Sigmoid colon (tissue), 7 donors: ENCODE measurements at places on chromosomes 7 and 10. TPM values are rescaled to one million over a fixed set of nuclear protein-coding genes. Genes with fewer than 3 reads are reported as not detected.

DNA sequence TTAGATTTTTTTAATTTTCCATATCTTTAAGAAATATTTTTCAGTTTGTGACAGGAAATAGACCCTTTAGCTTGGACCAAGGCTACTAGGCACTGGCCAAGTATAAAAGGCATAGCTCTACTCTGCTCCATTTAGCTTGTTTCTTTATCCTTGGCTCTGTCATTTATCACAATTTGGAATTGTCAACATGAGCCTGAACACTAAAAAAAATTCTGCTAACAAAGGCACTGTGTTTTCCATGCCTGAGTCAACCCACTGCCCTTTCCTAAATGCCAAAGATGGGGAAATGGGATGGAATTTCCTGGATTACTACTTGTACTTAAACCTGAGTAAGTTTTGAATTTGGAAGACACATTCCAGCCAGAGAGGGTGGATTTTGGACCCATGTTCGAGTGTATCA, 128.4 kb downstream of the NSUN6 start:
- DNase-seq: no peak

The GJD4 gene
- total RNA-seq: not detected

GRCh38 chr10:98224509-98224908, 43.5 kb downstream of the LOXL4 start:
- no peak for DNase-seq

- no peak for DNase-seq
Observed at GRCh38 chr7:87154166-87154565, 1.9 kb downstream of the DMTF1 start.

The PTF1A gene
- total RNA-seq: not detected

DNA sequence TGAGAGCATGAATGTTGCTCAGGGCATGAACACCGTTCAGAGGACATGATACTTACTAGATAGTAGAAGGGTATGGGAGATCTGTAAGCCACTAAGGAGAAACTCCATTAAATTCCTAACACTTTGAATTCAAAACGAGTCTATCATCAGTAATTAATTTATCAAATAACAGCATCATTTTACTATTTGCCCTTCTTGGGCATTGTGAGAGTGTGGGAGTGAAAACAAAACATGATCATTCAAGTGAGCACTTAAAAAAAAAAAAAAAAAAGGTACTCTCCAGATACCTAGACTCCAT, 20.5 kb upstream of the ASB15 start:
- DNase-seq: no peak

- DNase-seq: no peak
Observed at GRCh38 chr10:128035557-128035973, 90.7 kb downstream of the MKI67 start.

The SEMA3A gene
- total RNA-seq: 57.3 TPM

GRCh38 chr10:133336577-133337369, at the start of gene CALY:
TSS of gene CALY (minus strand) at chr10:133336896. CDS start at chr10:133328989, 7,907 bp downstream.
- no peak for DNase-seq

The PDE6C gene
- not detected for total RNA-seq

DNA sequence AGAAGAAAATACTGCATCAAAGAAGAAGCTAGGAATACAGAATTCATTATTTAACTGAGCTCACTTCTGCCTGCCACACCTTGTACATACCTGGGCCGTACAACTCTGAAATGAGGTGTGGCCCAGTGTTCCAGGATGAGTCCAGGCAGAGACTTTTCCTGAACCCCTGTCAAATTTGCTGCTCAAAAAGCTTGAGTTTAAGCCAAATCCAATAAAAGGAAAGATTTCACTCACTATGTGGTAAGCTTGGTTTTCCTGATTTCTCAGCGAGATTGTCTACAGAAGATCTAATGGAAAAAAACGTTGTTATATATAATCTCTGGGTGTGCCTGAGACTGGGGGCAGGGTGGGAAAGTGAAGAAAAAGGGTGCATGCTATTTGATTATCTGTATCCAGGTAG, 72.1 kb upstream of the EGFR start:
- no peak for DNase-seq

The NAT16 gene
- total RNA-seq: not detected

The ZNF488 gene
- total RNA-seq: not detected

- DNase-seq: no peak
Observed at GRCh38 chr10:24394461-24395190, 185.7 kb downstream of the KIAA1217 start.

DNA sequence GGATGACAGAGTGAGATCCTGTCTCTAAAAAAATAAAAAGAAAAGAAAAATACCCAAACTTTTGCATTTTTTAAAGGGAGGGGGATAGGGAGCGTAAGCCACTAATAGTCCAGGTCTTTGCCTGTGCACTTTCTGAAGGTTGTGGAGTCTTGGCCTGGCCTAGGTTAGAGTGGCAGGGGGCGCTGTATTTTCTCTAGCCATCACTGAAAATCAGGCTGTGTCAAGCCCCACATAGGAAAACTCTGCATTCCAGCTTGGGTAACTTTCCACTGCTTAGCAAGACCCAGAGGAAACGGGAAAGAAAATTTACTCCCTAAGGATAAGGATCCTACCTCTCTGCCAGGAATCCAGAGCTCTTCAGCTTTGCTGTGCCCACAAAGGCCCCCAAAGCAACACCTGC, 10.5 kb upstream of the PAX4 start:
- DNase-seq: no peak

DNA sequence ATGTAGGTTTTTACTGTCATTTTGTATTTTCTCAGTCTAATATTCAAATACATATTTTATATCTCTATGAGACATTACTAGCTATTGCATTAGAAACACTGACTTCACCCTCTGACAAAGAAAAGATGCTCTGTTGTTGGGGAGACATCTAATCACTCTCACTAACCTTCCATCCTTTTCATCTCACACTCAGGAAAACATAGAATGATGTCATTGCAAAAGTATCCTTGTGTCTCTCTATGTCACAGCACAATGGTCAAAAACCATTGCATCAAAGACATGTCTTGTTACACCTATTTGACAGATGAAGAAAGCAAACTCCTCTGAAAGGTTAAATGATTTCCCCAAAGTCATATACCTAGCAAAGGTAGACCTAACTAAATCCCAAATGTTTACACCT, 231.3 kb upstream of the PTN start:
- DNase-seq: no peak

The OR2A1 gene
- 0.36 TPM for total RNA-seq

The AMPH gene
- total RNA-seq: 37.9 TPM

The CHST15 gene
- total RNA-seq: 42.5 TPM

- no peak for DNase-seq
Observed at GRCh38 chr10:73376679-73377078, 18.0 kb upstream of the CFAP70 start.

DNA sequence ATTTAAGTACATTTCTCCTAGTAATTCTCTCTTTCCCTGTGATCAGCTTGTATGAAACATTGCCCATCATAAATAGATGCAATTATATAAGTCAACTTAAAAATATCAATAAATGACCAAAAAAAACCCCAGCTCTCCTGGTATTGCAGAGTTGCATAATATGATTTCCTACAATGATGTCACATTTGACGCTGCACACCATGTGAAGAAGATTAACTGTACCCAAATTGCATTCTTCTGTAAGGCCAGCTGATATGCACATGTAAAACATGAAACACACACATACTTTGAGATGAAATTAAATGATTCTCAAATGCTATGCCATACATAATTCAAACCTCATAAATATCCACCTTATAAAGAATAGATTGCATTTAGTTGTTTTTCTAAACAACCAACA, 115.5 kb downstream of the AGMO start:
- no peak for DNase-seq

DNA sequence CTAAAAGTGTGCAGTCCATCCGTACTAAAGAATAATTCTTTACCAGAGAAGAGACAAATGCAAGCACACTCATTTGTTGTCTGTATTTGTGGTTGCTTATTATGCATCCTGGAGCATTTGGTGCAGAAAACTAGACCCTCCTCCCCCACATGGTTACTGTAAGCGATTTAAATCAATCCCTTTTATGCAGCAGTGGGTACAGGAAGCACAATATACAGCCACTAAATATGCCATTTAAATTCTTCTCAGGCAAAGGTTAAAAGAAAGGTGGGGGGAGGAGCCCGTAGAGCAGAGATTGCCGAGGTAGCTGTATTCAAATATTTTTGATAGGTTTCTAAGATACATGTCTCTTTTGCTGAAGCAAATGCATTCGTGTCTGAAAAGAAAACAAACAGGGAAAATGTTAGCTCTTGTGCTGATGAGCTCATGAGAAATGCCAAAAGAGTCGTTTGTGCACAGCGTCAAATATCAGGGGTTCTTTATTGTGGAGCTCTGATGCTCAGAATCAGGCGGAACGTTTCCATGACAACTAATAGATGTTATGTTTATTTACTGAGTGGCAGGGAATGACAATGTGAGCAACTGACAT, 131.3 kb upstream of the NPVF start:
- DNase-seq: no peak

DNA sequence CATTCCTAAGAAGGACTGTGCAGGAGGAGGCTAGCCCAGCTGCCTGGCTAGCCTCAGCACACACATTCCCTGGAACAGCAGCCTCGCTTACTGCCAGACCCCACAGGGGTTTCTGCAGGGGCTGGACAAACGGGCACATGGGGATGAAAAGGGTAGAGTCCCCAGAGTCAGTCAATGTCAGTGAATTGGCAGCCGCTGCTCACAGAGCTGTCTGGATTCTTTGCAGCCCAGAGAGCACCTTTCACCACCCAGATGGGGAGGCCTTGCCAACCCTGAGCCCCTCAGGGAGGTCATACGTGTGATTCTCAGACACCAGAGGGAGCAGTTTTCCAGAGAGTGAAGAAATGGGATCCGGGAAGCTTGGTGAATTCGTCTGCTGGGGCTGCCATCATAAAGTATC, 143.3 kb downstream of the KCNMA1 start:
- no peak for DNase-seq

DNA sequence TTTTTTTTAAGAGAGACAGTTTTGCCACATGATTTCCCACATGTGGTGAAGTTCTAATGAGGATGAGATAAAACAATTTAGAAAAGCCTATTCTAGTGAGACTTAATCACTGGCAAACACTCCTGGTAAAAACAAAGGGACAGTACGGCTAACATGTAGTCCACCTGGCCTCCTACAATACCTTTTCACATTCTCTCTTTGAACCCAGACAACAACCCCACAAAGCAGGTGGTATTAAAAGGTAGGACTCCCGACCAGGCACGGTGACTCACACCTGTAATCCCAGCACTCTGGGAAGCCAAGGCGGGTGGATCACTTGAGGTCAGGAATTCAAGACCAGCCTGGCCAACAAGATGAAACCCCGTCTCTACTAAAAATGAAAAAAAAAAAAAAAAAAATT, 12.4 kb downstream of the PARD3 start:
- no peak for DNase-seq

- peak; percentile 100 for DNase-seq
Observed at GRCh38 chr10:110919349-110919931, at the start of gene SHOC2. TSS of gene SHOC2 (plus strand) at chr10:110919604. CDS start at chr10:110964359, 44,755 bp downstream.

DNA sequence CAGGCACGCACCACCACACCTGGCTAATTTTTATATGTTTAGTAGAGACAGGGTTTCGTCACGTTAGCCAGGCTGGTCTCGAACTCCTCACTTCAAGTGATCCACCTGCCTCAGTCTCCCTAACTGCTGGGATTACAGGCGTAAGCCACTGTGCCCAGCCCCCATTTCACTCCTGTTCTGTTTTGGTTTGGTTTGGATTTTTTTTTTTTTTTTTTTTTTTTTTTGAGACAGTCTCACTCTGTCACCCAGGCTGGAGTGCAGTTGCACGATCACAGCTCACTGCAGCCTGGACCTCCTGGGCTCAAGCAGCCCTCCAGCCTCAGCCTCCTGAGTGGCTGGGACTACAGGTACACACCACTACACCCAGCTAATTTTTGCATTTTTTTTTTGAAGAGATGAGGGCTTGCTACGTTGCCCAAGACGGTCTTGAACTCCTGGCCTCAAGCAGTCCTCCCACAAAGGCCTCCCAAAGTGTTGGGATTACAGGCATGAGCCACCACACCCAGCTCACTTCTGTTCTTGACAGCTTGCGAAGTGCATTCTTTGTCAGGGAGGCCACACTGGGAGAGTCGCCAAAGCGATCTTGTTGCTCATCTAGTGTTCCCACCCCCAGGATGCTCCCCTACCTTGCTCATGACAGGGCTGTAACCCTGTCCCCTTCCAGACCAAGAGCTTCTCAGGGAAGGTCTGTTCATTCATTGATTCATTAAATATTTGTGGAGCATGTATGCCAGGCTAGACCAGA, 229.1 kb downstream of the CUX1 start:
- no peak for DNase-seq

DNA sequence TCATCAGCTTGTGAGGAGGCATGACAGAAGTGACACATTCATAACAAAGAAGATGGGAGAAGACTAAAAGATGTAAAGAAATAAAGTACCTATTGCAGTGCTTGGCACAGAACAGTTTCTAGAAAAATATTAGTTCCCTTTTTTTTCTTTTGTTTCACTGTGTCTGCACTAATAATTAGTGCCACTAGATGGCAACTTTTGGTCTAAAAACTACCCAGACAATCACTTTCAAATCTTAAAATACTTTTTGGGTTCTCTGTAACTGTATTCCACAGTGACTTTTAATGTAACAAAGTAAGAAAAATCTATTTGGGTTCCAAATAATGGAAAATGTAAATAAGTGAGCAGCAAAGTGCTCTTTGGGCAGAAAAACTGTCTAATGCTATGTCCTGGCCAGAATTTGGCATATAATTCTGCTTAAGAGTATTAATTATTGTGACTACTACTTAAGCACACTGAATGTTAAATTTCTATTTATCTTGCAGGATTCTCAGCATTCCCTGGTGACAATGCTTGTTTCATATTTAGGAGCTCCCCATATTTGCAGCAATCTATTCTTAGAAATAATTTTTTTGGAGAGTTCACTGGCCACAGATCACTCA, 134.8 kb upstream of the KIF5B start:
- DNase-seq: no peak

DNA sequence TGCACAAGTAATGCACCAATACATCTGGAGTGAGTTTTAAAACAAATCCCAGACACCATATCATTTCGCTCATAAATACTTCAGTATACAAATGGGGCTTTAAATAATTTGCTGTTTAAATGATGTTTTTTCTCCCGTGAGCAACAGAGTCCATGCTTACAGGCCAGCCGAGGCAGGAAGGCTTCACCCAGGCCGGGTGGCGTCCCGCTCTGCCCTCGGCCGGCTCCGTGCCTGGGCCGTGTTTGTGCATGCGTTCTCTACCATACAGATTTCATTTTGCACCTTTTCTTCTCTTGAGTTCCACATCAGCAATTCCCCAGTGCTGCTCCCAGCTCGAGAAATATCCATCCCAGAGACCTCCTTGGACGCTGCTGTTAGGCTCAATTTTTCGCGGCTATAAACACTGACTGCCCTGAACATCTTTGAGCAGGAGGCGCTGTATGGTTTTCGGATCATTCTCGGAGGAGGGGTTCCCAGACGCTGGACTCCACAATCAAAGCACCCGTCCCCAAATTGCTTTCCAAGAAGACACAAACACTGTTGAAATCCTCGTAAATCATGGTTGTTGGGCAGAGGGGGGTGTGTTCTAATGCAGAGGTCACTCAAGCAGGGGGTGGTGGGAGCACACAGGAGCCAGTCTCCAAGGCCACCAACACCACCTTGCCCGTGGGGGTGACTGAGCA, 91.6 kb downstream of the MICALL2 start:
- DNase-seq: no peak

The ENKUR gene
- not detected for total RNA-seq
